Endothelial cell (in vitro differentiated cells): ENCODE measurements at places on chromosomes 7 and 10.

GRCh38 chr7:134612197-134612596, 34.5 kb upstream of the BPGM start:
- H3K27me3 ChIP-seq, result no peaks in the 10 kb centered on the region
- H3K36me3 ChIP-seq, result no peaks in the 10 kb centered on the region
- no peak overlapping the region for H3K27ac ChIP-seq
- DNase-seq, result no peak
- no peak overlapping the region for H3K4me3 ChIP-seq

DNA sequence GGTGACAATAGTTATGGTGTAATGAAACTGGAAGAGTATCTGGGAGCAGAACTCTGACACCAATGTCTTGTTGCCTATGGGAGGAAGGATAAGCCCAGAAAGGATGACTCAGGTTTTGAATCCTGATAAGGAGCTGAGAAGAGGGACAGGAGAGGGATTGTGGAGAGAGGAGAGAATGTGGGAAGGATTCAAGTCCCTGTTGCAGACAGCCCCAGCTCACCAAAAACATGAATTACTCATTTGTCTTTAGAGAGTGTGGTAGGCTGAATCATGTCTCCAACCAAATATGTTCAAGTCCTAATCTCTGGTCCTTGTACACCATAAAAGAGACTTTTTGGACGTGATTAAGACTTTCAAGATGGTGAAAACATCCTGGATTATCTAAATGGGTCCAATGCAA, 206.9 kb upstream of the PHYHIPL start:
- H3K4me1 ChIP-seq, result no peaks in the 10 kb centered on the region
- H3K27ac ChIP-seq, result no peak overlapping the region
- no peak for DNase-seq

- no peak overlapping the region for H3K4me3 ChIP-seq
- peaks cover 3% of the 10 kb centered on the region for H3K4me1 ChIP-seq
- H3K27me3 ChIP-seq, result peaks cover 29% of the 10 kb centered on the region
- H3K36me3 ChIP-seq, result peaks cover 5% of the 10 kb centered on the region
- H3K27ac ChIP-seq, result no peak overlapping the region
Observed at GRCh38 chr7:1240517-1241257, 8.0 kb downstream of the UNCX start.

DNA sequence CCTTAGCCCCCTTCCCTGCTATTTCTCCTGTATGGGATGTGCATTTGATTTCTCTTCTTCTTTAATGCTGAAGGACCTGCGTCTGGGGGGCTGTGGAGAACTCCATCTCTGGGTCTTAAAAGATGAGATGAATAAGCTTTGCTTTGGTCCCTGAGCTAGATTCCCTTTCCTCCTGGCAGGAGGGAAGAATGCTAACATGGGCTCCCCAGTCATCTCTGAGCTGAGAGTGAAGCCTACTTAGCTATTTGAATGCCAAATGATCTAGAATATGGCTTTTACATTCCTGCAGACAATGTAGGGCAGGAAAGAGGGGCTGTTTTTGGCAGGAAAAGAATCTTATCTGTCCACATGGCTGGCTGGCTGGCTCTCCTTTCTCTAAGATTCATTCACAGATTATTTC, 62.6 kb upstream of the EFCAB10 start:
- peaks cover 6% of the 10 kb centered on the region for H3K27me3 ChIP-seq
- H3K36me3 ChIP-seq, result peaks cover 7% of the 10 kb centered on the region
- no peak overlapping the region for H3K27ac ChIP-seq
- DNase-seq, result no peak

DNA sequence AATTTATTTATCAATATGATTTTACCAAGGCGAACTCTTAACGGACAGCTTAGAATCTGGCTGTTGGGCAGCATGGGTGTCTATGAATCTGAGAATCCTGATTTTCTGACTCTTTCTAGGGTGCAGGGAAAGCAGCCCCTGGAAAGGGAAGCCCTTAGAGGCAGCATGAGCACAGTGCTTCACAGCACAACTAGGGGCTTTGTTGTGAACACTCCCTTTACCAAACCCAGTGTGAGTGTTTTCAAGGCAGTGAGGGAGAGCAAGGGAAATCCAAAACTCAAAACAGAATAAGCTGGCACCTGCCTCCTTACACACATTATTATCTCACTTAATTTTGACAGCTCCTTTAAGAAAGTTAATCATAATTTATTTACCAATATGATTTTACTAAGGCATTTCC, 116.3 kb upstream of the CSTF2T start:
- no peak overlapping the region for H3K27ac ChIP-seq
- H3K4me3 ChIP-seq, result no peak overlapping the region
- no peaks in the 10 kb centered on the region for H3K36me3 ChIP-seq
- DNase-seq, result no peak
- no peaks in the 10 kb centered on the region for H3K27me3 ChIP-seq

- H3K4me1 ChIP-seq, result peaks cover 18% of the 10 kb centered on the region
- H3K4me3 ChIP-seq, result no peak overlapping the region
- H3K27me3 ChIP-seq, result peaks cover 34% of the 10 kb centered on the region
- H3K27ac ChIP-seq, result no peak overlapping the region
- peak; percentile 82 for DNase-seq
Observed at GRCh38 chr7:128352153-128352537, 8.4 kb upstream of the RBM28 start.

DNA sequence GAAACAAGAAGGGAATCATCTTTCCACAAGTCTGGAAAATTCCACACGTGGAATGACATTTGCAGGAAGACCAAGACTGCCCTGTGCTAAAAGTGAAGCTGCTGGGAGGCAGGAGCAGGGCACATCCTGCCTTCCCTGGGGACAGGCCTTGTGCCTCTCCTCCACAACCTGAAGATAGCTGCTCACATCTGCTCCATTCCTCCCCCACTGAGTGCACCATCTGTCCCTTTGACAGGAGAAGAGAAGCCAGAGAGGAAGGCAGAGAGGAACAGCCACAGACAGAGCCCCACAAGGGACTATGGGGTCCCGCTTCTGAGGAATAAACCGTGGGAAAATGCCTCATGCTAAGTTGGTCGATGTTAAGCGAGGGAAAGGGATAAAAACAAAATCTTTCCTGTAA, 15.9 kb upstream of the FAM171A1 start:
- no peak overlapping the region for H3K4me3 ChIP-seq
- DNase-seq, result no peak
- H3K4me1 ChIP-seq, result peaks cover 33% of the 10 kb centered on the region
- peaks cover 4% of the 10 kb centered on the region for H3K36me3 ChIP-seq
- peaks cover 8% of the 10 kb centered on the region for H3K27me3 ChIP-seq

DNA sequence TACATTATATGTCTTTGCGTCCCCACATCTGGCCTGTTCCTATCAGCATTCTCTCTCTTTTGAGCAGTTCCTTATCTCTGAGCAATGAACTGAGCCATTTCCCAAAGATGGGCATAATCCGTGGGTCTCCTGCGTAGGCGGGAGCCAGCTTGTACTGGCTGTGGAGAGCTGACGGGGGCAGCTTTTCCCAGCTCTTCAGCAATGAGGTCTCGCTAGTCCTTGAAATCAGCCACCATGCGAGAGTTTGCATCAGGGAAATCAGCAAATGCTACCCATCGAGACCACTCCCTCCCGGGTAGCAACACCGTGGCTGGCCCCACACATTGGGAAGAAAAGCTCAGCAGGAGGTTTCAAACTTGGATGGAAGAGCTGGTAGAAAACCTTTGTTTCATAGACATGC, 51.9 kb upstream of the FAM180A start:
- no peak for DNase-seq
- peaks cover under 1% of the 10 kb centered on the region for H3K36me3 ChIP-seq
- H3K4me3 ChIP-seq, result no peak overlapping the region
- no peak overlapping the region for H3K27ac ChIP-seq

- DNase-seq, result no peak
- H3K27me3 ChIP-seq, result peaks cover 3% of the 10 kb centered on the region
- H3K27ac ChIP-seq, result no peak overlapping the region
- H3K4me1 ChIP-seq, result no peaks in the 10 kb centered on the region
- peak overlapping the region; percentile 16 for H3K4me3 ChIP-seq
Observed at GRCh38 chr7:26001662-26002244, 150.2 kb upstream of the NFE2L3 start.

GRCh38 chr10:89201345-89202032, 5.6 kb downstream of the CH25H start:
- H3K27me3 ChIP-seq, result peaks cover 4% of the 10 kb centered on the region
- no peak overlapping the region for H3K27ac ChIP-seq
- H3K36me3 ChIP-seq, result no peaks in the 10 kb centered on the region
- peaks cover 9% of the 10 kb centered on the region for H3K4me1 ChIP-seq
- DNase-seq, result no peak
- no peak overlapping the region for H3K4me3 ChIP-seq

- H3K4me1 ChIP-seq, result peaks cover 60% of the 10 kb centered on the region
- H3K27ac ChIP-seq, result peak overlapping the region; percentile 21
- DNase-seq, result no peak
- peaks cover 11% of the 10 kb centered on the region for H3K36me3 ChIP-seq
- peaks cover 13% of the 10 kb centered on the region for H3K27me3 ChIP-seq
Observed at GRCh38 chr10:32941357-32941756, 16.7 kb downstream of the ITGB1 start.

DNA sequence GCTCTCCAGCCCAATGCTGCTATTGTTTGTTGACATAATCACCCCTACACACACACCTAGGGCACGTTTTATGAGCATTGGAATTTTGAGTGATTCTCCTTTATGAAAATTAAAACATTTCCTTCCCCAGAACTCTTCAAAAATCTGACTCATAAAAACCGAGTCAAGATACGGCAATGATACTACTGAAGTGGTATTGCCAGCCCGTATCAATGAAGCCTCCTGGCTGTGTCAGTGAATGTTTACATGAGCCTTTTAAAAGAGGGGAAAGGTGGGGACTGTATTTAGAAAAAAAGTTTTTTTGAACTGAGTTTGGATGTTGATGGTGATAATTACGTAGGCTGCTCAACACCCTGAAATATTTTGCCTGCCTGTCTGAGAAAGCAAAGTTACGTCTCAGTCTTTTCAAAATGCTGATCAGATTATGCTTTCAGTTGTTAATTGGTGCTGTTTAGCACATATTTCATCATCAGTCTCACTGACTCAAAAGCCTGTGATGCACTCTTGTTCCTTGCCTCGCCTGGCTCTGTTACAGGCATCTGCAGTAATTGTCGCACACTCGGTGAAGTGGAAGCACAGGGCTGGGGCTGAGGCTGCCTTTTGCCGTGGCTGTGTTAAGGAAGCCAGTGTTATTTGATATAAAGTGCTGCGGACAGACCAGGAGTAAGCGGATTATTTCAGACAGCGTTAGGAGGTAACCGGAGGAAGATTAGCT, 157.4 kb upstream of the TCF7L2 start:
- H3K4me3 ChIP-seq, result no peak overlapping the region
- no peak overlapping the region for H3K27ac ChIP-seq
- peaks cover 2% of the 10 kb centered on the region for H3K27me3 ChIP-seq

DNA sequence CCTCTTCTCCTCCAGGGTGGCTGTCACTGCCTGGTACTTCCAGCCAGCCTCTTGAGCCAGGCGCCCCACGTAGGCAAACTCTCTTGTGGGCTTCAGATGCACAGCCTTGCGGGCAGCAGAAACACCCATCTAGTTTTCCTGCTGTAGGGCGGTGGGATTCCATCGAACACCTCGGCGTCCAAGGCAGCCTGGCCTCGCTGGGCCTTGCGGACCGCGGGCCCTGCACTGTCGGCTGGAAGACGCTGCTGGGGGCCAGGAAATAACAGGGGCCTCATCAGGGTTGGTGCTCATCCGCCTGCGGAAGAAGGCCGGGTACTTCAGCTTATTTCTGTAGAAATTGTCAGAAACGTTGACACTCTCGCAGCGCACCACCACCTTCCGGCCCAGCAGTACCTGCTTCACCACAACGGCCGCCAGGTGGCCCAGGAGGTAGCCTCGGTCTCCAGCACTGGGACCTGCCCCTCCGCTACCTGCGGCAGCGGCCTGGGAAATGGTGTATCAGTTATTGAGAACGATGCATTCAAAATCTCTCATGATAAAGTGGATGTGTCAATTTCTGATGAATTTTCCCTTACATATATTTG, 61.1 kb downstream of the WDFY4 start:
- no peak overlapping the region for H3K27ac ChIP-seq
- no peak overlapping the region for H3K4me3 ChIP-seq
- no peaks in the 10 kb centered on the region for H3K36me3 ChIP-seq

- no peak overlapping the region for H3K27ac ChIP-seq
- H3K4me3 ChIP-seq, result no peak overlapping the region
Observed at GRCh38 chr10:129932751-129933433, 31.2 kb downstream of the EBF3 start.

GRCh38 chr7:122143376-122143750, 686 bp downstream of the AASS start:
- peaks cover 4% of the 10 kb centered on the region for H3K27me3 ChIP-seq
- H3K4me3 ChIP-seq, result peak overlapping the region; percentile 97

GRCh38 chr10:46525177-46525823, 31.2 kb downstream of the GPRIN2 start:
- no peak overlapping the region for H3K27ac ChIP-seq
- H3K36me3 ChIP-seq, result no peaks in the 10 kb centered on the region
- H3K4me3 ChIP-seq, result no peak overlapping the region
- DNase-seq, result no peak
- no peaks in the 10 kb centered on the region for H3K4me1 ChIP-seq

- DNase-seq, result no peak
- H3K4me3 ChIP-seq, result peak overlapping the region; percentile 19
- peak overlapping the region; percentile 3 for H3K27ac ChIP-seq
- H3K36me3 ChIP-seq, result peaks cover 55% of the 10 kb centered on the region
- H3K4me1 ChIP-seq, result peaks cover 19% of the 10 kb centered on the region
Observed at GRCh38 chr7:151003572-151003971, 12.8 kb downstream of the NOS3 start.

DNA sequence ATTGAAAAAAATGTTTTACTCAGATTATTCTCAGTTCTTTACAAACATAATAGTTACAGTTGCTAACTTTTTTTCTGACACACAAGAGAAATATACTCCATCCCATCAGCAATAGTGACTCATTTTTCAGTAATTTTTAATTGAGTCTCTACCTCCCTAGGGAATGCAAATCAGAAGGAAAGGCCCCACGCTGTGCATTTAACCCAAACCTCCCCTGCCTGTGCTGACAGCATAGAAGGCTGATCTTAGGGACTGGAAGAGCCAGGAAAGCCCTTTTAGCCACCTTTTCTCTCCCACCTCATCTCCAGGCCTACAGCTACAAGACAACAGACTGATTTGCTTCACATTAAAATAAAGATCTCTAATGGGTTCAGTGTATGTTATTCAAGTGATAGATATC, 24.7 kb upstream of the PIK3CG start:
- H3K4me1 ChIP-seq, result no peaks in the 10 kb centered on the region
- no peaks in the 10 kb centered on the region for H3K36me3 ChIP-seq
- no peak overlapping the region for H3K4me3 ChIP-seq
- H3K27me3 ChIP-seq, result peaks cover 2% of the 10 kb centered on the region
- no peak for DNase-seq

GRCh38 chr10:35271086-35271858, 65.0 kb upstream of the CCNY start:
- H3K27me3 ChIP-seq, result peaks cover 11% of the 10 kb centered on the region
- DNase-seq, result no peak
- no peak overlapping the region for H3K27ac ChIP-seq
- H3K4me1 ChIP-seq, result peaks cover 14% of the 10 kb centered on the region
- no peaks in the 10 kb centered on the region for H3K36me3 ChIP-seq
